ENCODE measurements at places on chromosomes 11 and 22.
A peak's percentile ranks its signal among the peaks of the same experiment; 100 is the strongest.

GRCh38 chr22:23534201-23534850 lies 45.8 kb downstream of the IGLL1 start:
- no peak for DNase-seq

DNA sequence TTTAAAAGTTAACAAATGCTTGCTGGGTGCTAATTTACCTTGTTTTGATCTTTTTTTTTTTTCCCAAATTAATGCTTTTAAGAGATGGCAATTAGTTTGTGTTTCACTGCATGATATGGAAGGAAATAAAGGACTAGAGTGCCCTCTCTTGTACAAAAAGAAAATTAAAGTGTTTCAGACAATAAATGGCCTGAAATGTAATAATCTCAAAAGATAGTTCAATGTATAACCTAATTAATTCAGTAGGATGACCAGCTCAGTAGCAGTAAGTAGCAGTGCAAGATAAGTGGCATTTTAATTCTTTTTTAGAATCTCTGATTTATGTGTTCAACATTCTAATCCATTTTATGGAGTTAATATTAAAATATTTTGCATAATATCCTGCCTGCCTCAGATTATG lies 39.9 kb upstream of the MYO18B start:
- DNase-seq = no peak

- no peak for DNase-seq
Observed at GRCh38 chr11:103735497-103736032, 300.9 kb upstream of the DDI1 start.

GRCh38 chr22:29755889-29756288 lies 10.9 kb downstream of the ZMAT5 start:
- DNase-seq = no peak

- DNase-seq = no peak
Observed at GRCh38 chr22:17866127-17866526, 91.9 kb upstream of the BID start.

- no peak for DNase-seq
Observed at GRCh38 chr11:11669233-11669846, 47.5 kb upstream of the GALNT18 start.

DNA sequence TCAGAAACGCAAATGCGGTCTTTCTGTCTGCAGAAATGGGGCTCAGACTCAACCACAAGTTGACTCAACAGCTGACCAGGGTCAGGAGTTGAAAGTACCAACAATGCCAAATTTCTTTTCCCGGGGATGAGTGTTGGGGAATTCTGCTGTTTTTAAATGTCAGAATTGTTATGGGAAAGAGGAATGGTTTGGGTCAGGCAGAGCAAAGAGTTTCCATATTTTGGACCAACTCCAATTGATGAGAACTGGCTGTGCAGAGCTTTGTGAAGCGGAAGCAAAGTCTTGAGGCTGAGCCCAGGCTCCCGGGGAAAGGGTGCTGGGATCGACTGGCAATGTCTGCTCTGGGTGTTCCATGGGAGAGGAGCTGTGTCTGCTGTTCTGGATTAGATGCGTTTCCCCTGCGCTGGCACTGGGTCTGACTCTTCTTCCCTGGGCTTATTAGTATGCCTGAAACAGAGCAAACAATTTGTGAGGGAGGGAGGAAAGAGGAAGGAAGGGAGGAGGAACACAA lies 36.2 kb downstream of the TXN2 start:
- no peak for DNase-seq

DNA sequence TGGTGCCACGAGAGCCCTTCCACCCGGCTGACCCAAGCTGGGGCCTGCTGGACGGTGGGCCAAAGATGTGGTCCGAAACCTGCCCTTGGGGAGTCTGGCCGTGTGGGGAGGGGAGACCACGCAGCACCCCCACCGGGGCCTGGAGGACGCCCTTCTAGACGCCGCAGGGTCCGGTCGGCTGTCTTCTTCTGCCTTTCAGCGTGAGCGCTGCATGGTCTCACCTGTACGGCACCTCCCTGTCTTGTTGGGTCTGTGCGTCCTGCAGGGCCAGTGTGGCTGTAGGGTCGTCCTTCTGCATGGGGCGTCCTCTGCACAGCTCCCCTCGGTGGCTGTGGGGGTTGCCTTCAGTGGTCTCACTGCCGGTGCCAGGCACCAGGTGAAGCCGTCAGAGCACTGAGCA lies 2.8 kb downstream of the BRSK2 start:
- DNase-seq = no peak

DNA sequence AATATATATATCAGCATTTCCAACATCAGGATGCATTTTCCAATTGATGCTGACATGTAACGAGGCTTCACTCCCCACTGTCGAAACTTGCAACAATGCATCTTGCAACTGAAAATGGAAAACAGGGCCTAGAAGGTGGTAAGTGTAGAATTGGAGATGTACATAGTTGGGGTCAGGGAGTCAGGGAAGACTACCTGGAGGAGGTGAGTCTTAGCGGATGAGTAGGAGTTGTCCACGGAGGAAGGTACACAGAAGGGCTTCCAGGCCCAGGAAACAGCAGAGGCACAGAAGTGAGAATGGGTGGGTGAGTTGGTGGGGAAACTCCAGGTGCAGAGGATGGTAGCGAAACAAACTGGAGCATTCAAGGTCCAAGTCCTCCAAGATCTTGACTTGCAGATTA lies 2.0 kb upstream of the GRK2 start:
- no peak for DNase-seq

DNA sequence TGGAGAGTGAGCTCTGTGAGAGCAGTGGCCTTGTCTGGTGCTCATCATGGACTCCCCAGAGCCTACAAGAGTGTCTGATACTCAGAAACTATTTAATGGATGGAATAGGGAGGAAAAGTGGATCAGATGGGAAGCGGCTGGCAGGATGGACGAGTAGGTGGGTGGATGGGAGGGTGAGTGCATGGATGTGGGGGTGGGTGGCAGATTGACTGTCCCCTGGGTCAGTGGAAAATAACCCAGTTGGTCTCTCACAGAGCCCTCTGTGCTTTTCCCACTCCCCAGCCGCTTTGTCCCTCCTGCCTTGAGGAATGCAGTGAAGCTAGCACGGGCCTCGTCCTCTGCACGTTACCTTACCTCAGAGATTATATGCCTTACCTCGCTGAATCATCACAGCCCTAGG lies 5.9 kb downstream of the SPI1 start:
- DNase-seq = no peak

DNA sequence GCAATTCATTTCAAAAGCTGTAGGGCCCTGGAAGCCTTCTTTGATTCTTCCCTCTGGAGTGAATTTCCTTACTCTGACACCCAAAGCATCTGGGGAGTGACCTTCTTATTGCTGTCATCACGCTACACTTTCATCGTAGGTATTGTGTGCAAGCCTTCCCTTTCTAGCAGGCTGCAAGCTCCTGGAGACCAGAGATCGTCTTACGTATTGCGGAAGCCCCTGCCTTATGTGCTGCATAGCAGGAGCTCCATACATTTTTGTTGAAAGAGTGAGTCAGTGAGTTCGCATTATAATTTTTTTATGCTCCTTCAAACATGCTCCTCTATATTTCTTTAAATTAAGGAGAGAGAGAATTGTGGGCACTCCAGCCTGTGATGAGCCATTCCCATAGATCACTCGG lies 21.2 kb upstream of the TMEM218 start:
- DNase-seq = no peak

- no peak for DNase-seq
Observed at GRCh38 chr11:71191201-71191600, 61.2 kb downstream of the SHANK2 start.

- DNase-seq = no peak
Observed at GRCh38 chr11:66321606-66322005, 4.8 kb upstream of the CD248 start.

DNA sequence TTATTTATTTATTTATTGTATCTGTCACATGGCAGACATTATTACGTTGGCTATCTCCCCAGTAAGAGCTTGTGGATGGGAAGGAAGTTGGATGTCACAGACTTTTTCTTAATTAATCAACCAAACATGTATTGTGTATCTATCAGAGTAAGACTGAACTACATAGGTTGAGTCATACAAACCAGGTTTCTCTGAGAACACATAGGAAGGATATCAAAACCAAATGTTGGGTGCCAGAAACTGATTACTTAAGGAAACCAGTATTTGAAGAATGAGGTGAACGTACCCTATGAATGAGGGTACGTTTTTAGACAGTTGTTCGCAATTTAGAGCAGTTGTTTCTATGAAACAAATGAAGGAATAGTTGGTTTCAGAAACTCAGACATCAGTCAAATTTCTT lies 136.4 kb downstream of the SLC17A6 start:
- DNase-seq = no peak

- peak; percentile 22 for DNase-seq
Observed at GRCh38 chr11:61969838-61970662, 2.6 kb upstream of the FTH1 start.

DNA sequence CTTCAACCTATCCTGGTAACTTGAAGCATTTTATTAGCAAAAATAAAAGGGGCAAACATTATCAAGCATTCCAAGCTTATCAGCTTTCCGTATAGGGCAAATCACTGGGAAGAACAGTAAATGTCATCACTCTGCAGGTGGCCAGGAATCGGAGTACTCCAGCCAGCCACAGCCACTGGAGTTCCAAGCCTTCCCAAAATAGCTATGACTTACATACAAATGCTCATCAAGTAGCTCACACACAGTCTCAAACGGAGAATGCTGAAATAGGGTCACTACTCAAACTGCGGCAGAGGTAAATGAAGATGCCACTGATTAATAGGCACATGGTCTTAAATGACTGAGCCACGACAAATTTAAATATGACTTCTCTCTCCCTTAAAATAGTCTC lies 2.1 kb downstream of the USP28 start:
- no peak for DNase-seq

GRCh38 chr11:64571050-64571409 lies 20.0 kb upstream of the SLC22A12 start:
- DNase-seq = no peak

DNA sequence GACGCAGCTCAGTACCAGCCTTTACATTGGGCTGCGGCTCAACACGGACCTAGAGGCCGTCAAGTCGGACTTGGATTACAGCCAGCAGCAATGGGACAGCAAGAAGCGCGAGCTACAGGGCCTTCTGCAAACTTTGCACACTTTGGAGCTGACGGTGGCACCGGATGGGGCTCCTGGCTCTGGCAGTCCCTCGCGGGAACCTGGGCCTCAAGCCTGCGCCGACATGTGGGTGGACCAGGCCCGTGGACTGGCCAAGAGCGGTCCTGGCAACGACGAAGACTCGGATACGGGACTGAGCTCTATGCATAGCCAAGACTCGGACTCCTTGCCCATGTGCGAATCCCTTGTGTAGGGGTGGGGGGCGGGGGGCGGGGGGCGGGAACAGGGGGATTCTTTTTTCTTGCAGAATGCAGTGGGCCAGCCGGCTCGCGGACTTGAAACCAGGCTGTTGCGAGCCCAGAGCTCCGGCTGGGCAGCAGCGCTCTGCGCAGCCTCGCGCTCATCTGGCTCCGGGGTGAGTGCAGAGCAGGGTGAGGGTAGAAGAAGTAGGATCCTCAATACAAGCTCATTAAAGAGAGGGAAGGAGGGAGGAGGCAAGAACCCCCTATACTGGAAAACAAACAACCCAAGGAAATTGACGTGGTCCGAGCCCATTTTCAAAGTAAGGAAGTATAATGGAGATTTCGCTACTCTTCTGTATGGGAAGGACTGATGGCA lies 1.8 kb downstream of the RASSF10 start:
- DNase-seq = no peak

DNA sequence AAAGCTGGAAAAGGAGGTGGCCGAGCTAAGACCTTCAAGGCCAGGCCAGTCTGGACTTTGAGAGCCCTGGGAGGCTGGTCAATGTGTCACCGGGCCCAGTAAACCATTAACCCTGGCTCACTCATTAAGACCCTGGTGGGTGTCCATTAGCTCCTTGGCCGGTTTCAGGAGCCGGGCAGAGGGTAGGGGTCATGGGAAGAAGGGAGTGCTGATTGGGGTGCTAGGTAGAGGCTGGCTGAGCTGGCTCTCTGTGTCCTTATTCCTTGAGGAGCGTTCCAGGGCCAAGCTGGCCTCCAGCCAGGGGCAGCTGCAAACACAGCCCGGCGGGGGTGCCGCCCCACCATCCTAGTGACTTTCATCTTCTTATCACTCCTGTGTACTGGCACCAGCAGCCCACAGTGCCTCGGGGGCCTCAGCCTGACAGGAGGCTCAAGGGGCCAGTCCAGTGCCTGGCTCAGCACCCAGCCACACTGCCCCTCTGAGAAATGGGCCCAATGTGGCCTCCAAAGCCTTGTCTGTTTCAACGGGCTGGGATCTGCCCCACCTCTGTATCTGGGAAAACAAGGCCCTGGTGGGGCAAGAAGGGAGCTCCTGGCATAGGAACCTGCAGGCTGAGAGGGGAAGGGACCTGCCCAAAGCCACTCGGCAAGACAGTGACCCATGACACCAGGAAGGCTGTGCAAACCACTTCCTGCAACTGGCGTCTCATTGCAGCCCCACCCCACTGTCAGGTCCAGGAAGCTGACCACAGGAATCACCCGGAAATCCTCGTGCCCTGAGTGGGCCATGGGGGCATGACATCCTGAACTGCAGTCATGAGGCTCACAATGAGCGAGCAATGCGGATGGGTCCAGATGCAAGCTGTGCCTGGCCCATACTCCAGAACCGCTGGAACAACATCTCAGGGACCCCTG lies 15.1 kb upstream of the RGL4 start:
- no peak for DNase-seq

GRCh38 chr11:83508804-83509203 lies 222.6 kb upstream of the CCDC90B start:
- no peak for DNase-seq

DNA sequence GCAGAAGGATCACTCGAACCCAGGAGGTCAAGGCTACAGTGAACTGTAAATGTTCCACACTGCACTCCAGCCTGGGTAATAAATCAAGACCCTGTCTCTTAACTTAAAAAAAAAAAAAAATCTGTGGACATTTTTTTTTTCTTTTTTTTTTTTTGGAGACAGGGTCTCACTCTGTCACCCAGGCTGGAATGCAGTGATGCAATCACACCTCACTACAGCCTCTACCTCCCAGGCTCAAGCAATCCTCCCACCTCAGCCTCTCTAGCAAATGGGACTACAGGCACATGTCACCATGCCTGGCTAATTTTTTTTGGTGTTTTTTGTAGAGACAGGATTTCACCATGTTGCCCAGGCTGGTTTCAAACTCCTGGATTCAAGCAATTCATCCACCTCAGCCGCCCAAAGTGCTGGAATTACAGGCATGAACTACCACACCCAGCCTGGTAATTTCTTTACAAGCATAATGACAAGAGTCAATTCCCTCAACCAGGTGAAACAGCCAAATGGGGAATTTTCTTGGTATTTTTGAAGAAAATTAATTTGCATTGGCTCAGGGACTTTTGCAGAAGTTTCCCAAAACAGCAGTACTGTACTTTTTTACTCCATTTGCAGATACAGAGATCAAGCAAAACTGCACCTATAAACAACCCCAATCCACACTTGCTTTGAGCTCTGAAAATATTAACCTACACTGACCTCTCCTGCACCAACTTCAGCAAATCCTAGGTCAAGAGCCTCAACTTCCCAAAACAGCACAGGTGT lies 44.0 kb downstream of the MRTFA start:
- DNase-seq = no peak

- no peak for DNase-seq
Observed at GRCh38 chr11:100543386-100543785, 143.7 kb upstream of the ARHGAP42 start.

Data from CD4-positive, alpha-beta T cell treated with Interleukin-2 at 100 ng/mL for 4 hours (primary cell).